Stimulated activated CD4-positive, alpha-beta T cell treated with anti-CD3 and anti-CD28 coated beads, Interleukin-12 subunit alpha, Interleukin-12 subunit beta, amount 100 ng/mL, for 48 hours (primary cell): ENCODE measurements at places on chromosomes 4 and X.

DNA sequence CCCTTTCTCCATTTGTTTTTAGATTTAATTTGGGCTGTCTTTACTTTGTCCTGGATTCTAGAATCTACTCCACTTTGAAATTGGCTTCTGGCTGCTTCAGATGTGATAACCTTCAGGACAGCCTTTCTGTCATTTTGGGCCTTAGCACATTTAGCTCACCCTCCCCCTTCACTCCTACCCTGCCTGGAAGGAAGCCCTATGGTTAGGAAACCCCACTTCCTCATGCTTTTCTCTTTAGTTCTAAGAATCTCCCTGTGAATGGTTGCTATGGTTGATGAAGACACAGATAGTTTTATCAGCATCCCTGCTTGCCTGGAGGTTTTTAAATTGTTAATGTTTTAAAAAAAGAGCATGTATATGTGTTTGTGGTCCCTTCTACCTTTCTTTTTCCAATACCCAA lies 100.7 kb upstream of the PTPN13 start:
- DNase-seq: no peak

GRCh38 chrX:41705680-41706374 lies 17.1 kb downstream of the GPR34 start:
- DNase-seq: no peak

- DNase-seq: no peak
These were observed 68.8 kb upstream of the PRPS1 start for GRCh38 chrX:107559506-107559905.

- no peak for DNase-seq
These were observed 32.4 kb downstream of the CLDN22 start for GRCh38 chr4:183287677-183288076.

GRCh38 chrX:17743913-17744312 lies 6.6 kb downstream of the SCML1 start:
- DNase-seq: no peak

- DNase-seq: no peak
These were observed 3.8 kb upstream of the DCAF4L1 start for GRCh38 chr4:41977709-41978108.

- no peak for DNase-seq
These were observed 20.7 kb downstream of the HHIP start for GRCh38 chr4:144666539-144667175.

DNA sequence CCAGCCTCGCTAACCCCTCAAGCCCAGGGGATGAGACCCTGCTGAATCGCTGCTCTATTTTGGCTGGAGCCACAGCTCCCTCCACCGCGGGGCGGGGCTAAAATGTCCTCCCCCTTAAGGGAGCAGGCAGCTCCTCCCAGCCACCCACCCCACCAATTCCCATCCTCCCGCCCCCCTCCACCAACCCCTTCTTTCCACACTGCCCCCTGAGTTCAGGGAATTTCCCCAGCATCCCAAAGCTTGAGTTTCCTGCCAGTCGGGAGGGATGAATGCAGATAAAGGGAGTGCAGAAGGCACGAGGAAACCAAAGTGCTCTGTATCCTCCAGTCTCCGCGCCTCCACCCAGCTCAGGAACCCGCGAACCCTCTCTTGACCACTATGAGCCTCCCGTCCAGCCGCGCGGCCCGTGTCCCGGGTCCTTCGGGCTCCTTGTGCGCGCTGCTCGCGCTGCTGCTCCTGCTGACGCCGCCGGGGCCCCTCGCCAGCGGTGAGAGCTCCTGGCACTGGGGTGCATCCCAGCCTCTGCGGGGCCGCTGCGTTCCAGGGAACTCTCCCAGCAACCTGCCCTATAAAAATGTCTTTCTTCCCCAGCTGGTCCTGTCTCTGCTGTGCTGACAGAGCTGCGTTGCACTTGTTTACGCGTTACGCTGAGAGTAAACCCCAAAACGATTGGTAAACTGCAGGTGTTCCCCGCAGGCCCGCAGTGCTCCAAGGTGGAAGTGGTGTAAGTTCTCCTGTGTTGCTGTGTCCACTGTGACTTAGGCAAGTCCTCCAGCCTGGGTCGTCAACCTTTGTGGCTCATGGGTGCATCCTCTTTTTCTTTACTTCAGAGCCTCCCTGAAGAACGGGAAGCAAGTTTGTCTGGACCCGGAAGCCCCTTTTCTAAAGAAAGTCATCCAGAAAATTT lies at the start of gene CXCL6:
Gene CXCL6, plus strand, starts transcription at position 306 of the 907 bp plus-strand sequence. Its CDS starts 73 bp downstream, at position 379.
- DNase-seq: no peak

DNA sequence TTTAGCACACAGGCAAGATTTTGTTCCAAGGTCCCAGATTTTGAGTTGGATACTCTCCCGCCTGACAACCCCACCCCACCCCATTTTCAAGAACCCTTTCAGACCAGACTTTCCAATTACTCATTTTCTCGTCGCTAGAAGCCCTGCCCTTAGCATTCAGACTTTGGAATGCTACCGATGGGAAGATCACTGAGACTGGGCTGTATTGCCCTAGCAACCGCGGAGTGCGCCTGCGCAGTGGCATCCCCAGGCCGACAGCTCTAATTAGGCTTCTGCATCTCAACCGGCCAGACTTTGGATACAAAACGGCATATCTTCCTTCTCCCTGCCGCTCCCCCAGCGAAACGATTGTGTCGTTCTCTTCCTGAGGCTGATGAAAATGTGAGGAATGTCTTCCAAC lies 3.4 kb downstream of the MAGEE2 start:
- no peak for DNase-seq

DNA sequence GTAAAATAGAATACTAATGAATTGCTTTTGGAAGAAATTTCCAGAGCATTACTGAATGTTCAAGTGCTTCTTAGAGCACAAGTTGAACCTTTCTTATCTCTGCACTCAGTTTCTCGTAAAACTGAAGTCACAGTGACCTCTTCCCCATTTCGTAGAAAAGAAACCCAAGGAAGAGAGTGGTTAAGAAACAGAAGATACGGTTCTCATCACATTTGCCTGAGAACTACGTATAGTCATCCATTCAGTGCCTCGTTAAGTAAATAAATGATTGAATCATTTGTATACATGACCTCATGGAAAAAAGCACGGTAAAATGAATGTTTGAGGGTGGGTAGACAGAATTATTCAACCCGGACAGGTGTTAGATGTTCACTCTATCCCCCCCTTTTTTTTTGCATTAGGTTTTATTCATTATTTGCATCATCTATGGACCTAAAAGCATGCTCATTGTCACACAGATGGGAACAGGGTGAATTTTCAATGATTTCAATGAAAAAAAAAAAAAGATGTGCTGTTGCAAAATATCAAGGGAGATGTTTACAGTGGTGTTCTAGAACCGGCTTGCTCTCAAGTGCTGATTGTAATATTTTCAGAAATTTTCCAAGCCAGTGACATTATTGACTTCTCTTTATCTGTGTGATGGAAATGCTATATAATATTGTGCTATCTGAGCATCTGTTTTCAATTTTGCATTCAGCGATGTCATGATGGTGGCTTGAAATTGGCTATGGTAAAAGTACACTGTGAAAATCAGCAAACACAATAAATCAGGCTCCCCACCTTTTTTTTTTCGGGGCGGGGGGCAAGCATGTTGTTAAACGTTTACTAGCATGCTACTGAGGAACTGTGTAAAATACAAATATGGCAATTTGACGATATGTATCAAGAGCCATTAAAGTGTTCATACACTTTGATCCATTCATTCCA lies 4.3 kb downstream of the RHOH start:
- no peak for DNase-seq

- no peak for DNase-seq
These were observed 16.1 kb downstream of the ABCD1 start for GRCh38 chrX:153740631-153741222.

DNA sequence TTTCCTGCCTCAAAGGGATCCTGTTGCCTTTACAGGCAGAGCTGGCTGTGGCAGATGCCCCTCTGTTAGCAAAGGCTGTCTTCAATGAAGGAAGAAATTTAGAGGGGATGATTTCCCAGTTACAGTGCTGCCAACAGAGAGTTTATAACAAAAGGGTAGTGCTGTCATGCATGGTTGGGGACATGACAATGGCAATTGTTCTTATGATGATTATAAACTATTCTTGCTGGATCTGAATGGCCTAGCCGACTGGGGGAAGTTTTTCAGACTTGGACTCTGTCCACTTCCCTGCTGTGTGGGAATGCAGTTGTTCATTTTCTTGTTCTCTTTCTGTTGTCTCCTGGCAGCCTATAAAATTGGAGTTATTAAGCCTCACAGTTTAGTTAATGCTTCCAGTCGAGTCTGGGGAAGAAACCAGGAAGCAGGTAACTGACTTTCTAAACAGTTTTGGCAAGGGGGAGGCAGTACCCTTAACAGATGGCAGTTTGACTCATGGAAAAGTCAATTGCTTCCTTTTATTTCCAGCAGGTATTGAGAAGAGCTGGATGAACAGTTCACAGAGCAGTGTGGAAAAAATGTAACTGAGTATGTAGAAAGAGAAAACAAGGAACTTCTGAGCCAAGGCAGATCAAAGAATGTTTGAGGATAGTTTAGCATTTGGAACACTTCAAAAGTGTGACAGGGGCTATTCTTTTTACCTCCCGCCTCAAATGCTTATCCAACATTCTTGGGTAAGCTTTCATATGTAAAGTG lies 582.6 kb downstream of the RAPGEF2 start:
- DNase-seq: no peak

GRCh38 chr4:14994242-14994641 lies 8.0 kb upstream of the CPEB2 start:
- no peak for DNase-seq

- no peak for DNase-seq
These were observed 192.5 kb downstream of the SOWAHB start for GRCh38 chr4:76705472-76705871.

DNA sequence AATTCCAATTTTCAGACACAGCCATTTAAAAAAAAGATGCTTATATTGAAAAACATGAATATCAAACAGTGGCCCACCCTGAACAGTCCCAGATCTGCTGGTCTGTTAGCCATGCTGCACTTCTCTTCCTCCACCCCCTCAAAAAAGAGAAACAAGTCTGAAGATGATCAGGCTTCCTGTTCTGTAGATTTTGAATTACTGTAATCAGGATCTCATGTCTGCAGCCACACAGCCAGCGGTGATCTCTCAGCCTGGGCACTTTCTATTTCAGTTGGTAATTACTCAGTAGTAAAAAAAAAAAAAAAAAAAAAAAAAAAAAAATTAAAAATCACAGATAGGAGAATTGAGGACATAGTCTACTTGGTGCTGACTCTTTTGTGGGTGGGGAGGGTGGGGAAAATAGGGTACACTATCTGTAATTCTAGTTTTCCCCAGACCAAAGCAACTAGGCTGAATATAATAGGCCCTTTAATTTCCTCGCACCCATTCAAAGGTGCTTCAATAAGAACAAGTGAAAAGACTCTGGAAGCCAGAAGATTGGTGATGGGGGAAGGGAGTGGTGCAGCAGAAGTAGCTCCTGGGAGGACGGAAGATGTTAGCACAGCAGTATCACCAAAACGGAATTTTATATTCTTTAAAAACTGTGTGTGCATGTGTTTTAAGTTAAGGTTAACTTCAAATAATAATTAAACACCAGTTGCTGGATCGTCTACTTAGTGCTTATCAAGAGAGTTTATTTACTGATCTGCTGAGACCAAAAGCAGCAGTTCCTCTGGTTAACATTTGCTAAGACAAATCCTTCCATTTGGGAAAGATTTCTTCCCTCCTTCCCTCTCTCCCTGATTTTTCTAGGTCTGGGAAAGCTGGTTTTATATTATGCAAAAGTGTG lies 47.0 kb downstream of the SPRY1 start:
- no peak for DNase-seq

DNA sequence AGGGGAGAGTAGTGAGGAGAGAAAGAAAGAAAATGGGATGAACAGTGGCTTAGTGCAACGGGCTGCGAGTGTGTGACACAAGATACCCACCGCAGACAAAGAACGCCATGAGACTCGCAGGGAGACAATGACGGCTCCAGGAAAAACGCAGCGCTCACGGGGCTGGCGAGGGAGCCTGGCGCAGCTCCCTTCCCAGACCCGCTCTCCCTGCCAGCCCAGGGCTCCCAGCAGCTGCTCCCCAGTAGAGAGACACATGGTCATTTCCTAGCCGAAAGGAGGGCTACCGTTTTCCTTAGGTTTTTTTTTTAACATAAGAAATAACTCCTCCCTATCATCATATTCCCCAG lies 149.5 kb downstream of the MAML3 start:
- no peak for DNase-seq

- no peak for DNase-seq
These were observed 35.9 kb downstream of the MOB1B start for GRCh38 chr4:70938086-70938485.

- no peak for DNase-seq
These were observed 4.3 kb downstream of the CCNA2 start for GRCh38 chr4:121819216-121819965.
